ENCODE measurements at places on chromosomes 12 and 14. TPM values are rescaled to one million over a fixed set of nuclear protein-coding genes. Genes with fewer than 3 reads are reported as not detected.

Gene CLEC4C
- not detected for total RNA-seq

DNA sequence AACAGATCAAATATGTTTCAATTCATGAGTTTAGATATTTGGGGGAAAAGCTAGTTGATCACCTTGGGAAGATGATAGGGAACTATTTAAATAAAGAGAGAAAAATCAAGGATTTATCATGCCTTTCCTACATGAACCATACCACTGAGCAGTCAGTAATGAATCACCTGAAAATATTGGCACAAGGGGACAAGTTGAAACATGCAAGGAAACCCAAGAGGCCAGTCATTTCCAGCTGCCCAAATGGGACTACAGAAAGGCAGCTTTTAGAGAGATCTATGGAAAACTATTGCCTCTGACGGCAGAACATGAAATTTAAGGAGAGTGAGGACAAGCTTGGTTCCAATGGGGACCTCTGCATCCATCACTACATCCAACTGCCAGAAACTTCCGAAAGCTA lies 14.1 kb upstream of the ETV6 start:
- no peak overlapping the region for H3K27ac ChIP-seq
- H3K4me1 ChIP-seq: no peaks in the 10 kb centered on the region
- H3K36me3 ChIP-seq: no peaks in the 10 kb centered on the region
- H3K27me3 ChIP-seq: no peaks in the 10 kb centered on the region
- H3K4me3 ChIP-seq: no peak overlapping the region

DNA sequence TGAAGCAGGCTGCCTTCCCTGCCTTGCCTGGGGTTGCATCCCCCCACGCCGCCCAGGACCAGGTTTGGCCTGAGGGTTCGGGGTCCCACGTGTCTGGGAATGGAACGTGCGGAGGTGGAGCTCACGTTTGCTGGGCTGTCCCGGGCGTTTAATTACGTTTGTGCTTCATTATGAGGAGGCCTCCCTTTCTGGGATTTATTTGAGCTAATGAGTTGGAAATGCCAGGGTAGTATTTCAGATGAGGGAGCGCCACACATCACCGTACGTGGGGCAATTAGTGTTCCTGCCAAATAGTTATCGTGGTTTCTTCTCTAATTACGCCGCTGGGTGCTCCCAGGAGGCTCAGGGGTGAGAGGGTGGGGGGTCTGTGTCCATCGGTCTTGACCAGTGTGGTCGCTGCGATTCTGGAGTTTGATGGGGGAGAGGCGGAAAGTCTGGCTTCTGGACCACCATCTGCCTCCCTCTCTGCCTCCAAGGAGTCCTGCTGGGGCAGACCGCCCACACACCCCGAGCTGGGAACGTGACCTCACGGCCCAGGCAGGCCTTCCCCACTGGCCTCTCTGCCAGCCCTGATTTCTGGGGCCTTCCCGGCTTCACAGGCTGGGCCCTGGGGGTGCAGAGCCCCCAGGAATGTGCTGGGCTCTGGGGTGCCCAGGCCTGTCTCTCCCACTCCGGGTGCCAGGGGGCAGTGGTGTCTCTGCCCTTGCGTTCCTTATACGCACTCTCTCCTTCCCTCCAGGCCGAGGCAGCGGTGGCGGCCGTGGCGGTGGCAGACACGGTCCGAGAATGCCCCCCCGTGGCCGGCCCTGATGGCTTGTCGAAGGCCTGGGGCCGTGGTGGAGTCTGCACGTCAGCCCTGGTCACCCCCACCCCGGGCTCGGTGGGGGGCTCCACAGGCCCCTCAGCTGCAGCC lies 18.9 kb downstream of the KIF26A start:
- no peak for DNase-seq
- no peak overlapping the region for H3K27ac ChIP-seq
- H3K36me3 ChIP-seq: no peaks in the 10 kb centered on the region
- no peaks in the 10 kb centered on the region for H3K27me3 ChIP-seq
- no peak overlapping the region for H3K4me3 ChIP-seq

Gene TMEM119
- total RNA-seq: 46.3 TPM

- H3K27me3 ChIP-seq: no peaks in the 10 kb centered on the region
- H3K4me1 ChIP-seq: peaks cover 9% of the 10 kb centered on the region
- no peaks in the 10 kb centered on the region for H3K36me3 ChIP-seq
- H3K4me3 ChIP-seq: no peak overlapping the region
- no peak overlapping the region for H3K27ac ChIP-seq
Measured at GRCh38 chr14:95886366-95887056, 9.9 kb downstream of the TUNAR start.

Gene C12orf60
- 2.1 TPM for total RNA-seq

GRCh38 chr12:9869307-9870161 lies at the start of gene CLEC2B:
TSS of gene CLEC2B (minus strand) at chr12:9869354.
- no peaks in the 10 kb centered on the region for H3K36me3 ChIP-seq
- DNase-seq: no peak
- H3K27me3 ChIP-seq: no peaks in the 10 kb centered on the region
- H3K27ac ChIP-seq: peak within 1 kb of the TSS; percentile 61
- peaks cover 41% of the 10 kb centered on the region for H3K4me1 ChIP-seq

GRCh38 chr12:62292761-62293344 lies 32.6 kb downstream of the USP15 start:
- H3K27me3 ChIP-seq: no peaks in the 10 kb centered on the region
- no peak overlapping the region for H3K27ac ChIP-seq
- H3K36me3 ChIP-seq: no peaks in the 10 kb centered on the region
- no peak for DNase-seq
- H3K4me1 ChIP-seq: peaks cover 8% of the 10 kb centered on the region

Gene TTC6
- not detected for total RNA-seq

DNA sequence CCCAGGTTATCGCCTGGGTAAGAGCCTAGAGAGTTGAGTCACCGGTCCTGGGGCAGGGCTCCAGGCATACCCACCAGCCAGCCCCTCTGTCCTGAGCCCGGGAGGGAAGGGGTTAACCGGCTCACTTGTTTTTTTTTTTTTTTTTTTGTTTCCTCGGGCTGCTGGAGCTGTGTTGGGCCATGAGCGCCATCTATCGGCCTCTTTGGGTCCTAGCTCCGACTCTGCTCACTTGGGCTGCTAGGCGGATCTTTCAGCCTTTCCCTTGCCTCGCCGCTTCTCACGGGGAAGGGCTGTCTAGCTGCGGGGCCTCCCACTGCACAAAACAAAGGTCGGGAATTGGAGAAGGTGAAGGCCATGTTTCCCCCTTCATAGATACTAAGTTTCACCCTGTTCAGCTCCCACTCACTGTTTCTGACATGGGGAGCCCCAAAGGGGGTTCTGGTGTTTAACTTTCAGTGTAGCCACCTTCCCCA lies 2.8 kb upstream of the SMUG1 start:
- DNase-seq: peak; percentile 86
- H3K27me3 ChIP-seq: peaks cover 6% of the 10 kb centered on the region
- no peak overlapping the region for H3K27ac ChIP-seq
- H3K36me3 ChIP-seq: peaks cover 7% of the 10 kb centered on the region
- no peaks in the 10 kb centered on the region for H3K4me1 ChIP-seq

DNA sequence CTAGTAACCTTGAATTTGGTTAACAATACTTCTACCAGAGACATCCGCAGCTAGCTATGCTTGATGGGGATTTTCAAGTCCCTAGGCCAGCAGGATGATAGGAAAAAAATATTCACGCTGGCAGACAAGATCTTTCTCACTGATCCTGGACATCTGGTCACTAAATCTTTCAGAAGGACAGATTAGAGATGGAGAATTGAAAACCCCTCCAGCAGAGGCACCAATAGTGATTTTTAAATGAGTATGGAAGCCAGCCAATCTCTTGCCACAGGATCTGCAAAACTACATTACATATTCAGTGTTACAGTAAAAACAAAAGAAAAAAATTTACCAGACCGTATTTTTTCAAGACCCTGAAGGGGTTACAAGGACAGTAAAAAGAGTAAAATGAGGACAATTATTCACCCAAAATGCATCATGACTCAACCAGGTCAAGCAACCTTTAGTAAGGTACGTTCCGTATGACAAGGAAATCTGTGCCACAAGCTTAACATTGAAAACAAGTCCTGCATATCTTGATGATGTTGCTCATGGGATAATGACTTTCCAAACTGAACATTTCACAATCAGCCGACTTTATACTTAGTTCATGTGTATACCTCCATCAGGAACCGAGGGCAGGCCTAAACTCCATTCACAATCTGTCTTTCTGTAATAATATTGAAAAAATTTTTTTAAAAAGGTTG lies 239.5 kb downstream of the GXYLT1 start:
- no peaks in the 10 kb centered on the region for H3K27me3 ChIP-seq
- no peaks in the 10 kb centered on the region for H3K36me3 ChIP-seq
- H3K4me1 ChIP-seq: no peaks in the 10 kb centered on the region
- H3K4me3 ChIP-seq: no peak overlapping the region
- DNase-seq: no peak
- no peak overlapping the region for H3K27ac ChIP-seq

- H3K4me1 ChIP-seq: peaks cover 11% of the 10 kb centered on the region
- no peak overlapping the region for H3K27ac ChIP-seq
- H3K27me3 ChIP-seq: no peaks in the 10 kb centered on the region
- H3K4me3 ChIP-seq: no peak overlapping the region
Measured at GRCh38 chr14:96824283-96824682, 27.1 kb downstream of the VRK1 start.

DNA sequence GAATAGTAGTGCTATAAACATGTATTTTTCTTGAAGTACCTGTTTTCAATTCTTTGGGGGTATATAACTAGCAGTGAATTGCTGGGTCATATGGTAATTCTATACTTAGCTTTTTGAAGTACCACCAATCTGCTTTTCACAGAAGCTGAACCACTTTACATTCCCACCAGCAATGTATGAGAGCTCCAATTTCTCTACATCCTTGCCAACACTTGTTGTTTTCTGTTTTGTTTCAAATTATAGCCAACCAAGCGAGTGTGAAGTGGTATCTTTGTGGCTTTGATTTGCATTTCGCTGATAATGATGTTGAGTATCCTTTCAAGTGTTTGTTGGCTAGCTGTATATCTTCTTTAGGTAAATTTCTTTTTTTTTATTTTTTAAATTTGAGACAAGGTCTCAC lies 95.7 kb downstream of the PAPLN start:
- H3K4me3 ChIP-seq: no peak overlapping the region
- no peaks in the 10 kb centered on the region for H3K4me1 ChIP-seq
- no peaks in the 10 kb centered on the region for H3K27me3 ChIP-seq
- no peak for DNase-seq

- peaks cover 8% of the 10 kb centered on the region for H3K4me1 ChIP-seq
- no peaks in the 10 kb centered on the region for H3K27me3 ChIP-seq
- DNase-seq: no peak
- H3K27ac ChIP-seq: no peak overlapping the region
Measured at GRCh38 chr12:79414252-79414651, 276.5 kb downstream of the PAWR start.

- peaks cover 27% of the 10 kb centered on the region for H3K4me1 ChIP-seq
- H3K4me3 ChIP-seq: no peak overlapping the region
- H3K36me3 ChIP-seq: no peaks in the 10 kb centered on the region
- no peak overlapping the region for H3K27ac ChIP-seq
- no peak for DNase-seq
Measured at GRCh38 chr14:73234586-73235394, 2.5 kb upstream of the PAPLN start.

DNA sequence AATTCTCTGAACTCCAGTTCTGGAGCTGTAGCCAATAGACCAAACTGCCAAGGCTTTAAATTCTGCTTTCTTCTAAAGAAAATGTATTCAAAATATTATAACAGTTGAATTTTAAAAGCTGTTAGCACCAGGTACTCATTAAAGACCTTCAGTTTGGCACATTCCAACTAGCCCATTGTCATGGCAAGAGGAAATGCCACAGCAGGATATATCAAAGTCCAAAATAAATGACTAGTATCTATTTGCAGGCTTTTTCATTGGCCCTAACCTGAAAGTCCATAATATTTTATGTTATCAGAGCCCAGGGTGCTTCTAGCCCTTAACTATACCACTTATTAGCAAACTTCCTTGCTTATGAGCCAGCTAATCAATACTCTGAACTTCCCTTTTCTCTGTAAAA lies 3.1 kb upstream of the RIC8B start:
- H3K4me3 ChIP-seq: no peak overlapping the region
- no peak overlapping the region for H3K27ac ChIP-seq
- peaks cover 28% of the 10 kb centered on the region for H3K4me1 ChIP-seq
- H3K27me3 ChIP-seq: no peaks in the 10 kb centered on the region

Gene VAMP1
- 19.7 TPM for total RNA-seq

Gene POLE2
- total RNA-seq: 9.6 TPM

GRCh38 chr14:103298620-103299019 lies 35.4 kb upstream of the EIF5 start:
- no peak overlapping the region for H3K4me3 ChIP-seq
- H3K4me1 ChIP-seq: no peaks in the 10 kb centered on the region
- H3K27me3 ChIP-seq: peaks cover 7% of the 10 kb centered on the region
- H3K27ac ChIP-seq: no peak overlapping the region
- DNase-seq: no peak

Gene TMEM19
- total RNA-seq: 14.9 TPM

- H3K27ac ChIP-seq: no peak overlapping the region
- no peak overlapping the region for H3K4me3 ChIP-seq
- H3K27me3 ChIP-seq: no peaks in the 10 kb centered on the region
- no peaks in the 10 kb centered on the region for H3K4me1 ChIP-seq
Measured at GRCh38 chr14:100889641-100890040, 13.9 kb downstream of the RTL1 start.

- H3K36me3 ChIP-seq: no peaks in the 10 kb centered on the region
- no peak overlapping the region for H3K27ac ChIP-seq
Measured at GRCh38 chr14:100586153-100586402, 1.1 kb downstream of the BEGAIN start.
